NCI-H1048 (cell line): ENCODE measurements at places on chromosomes 5 and 9.

DNA sequence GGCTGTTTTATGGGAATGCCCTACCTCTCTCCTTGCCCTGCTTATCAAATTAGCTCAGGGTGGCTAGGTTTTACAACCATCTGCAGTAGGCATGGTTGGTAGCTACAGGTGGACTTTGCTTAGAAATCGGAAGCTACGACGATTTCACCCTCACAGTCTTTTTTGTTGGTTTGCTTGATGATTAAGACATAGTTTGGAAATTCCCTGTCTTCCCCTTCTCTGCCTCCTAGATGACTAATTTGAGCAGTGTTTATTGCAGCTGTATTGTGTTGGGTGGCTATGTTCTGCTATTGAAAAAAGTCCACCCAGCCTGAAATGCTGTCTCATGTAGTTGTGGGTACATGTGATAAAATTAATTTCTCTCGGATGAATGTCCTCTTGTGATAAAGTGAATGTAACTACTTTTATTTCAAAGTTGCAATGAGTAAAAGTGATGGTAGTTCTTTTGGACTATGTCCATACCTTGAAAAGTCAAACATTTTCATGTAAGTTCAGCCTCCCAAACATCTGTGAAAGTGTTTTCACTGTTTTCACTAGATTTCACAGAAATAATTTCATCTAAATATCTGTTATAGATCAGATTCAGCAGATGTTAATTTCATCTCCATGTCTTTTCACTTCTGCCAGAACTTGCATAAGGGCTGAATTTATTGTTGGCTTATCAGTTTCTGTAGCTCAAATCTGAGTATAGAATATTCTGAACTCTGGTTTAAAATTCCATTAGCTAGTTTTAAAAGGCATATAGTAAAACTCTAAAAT lies 37.3 kb upstream of the FYB1 start:
- DNase-seq: no peak

DNA sequence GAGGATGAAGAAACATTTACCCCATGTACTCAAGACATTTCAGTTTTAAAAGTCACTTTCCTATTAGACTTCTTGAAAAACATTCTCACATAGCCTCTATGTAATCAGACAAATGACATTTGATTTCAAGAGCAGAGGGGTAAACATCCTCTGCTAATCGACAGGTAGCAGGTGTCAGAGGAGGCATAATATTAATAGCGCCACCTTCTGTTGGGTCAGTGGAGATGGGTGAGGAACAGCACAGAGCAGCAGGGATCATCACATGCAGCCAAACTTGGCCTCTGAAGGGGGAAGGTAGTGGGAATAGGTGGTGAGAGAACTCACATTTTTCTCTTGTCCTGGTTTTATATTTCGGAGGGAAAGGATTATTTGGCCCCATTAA lies 3.3 kb upstream of the LSM11 start:
- no peak for DNase-seq

- DNase-seq: no peak
These were observed 166.8 kb downstream of the PAX5 start for GRCh38 chr9:36867241-36867640.

DNA sequence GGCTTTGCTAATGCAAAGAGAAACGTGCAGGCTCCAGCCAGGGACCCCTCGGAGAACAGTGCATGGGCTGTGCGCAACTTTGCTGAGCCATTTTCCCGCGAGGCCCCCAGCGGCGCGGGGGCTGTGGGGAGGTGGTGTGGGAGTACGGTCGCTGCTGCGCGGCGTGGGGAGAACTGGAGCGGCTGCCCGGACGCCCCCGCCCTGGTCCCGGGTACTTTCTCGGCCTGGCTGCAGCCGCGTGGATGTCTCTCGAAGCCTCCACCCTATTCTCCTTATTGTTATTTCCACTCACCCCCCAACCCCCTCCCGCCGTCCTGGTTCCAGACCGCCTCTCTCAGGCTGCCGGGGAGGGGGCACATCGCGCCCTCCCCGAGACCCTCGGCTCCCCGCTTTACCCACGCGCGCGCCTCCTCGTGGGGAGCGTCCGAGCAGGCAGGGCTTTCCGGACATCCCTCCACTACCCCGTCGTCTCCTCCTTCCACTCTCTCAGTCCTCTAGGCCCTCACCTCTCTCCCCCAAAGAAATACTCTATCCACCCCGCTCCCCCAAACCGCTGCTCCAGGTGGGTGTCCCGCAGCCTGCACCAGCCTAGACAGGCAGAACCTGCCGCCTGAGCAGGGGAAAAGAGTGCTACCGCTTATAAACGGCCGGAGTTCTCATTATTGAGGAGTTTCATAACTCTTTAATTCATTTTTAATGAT lies 68.6 kb upstream of the TBCA start:
- no peak for DNase-seq

DNA sequence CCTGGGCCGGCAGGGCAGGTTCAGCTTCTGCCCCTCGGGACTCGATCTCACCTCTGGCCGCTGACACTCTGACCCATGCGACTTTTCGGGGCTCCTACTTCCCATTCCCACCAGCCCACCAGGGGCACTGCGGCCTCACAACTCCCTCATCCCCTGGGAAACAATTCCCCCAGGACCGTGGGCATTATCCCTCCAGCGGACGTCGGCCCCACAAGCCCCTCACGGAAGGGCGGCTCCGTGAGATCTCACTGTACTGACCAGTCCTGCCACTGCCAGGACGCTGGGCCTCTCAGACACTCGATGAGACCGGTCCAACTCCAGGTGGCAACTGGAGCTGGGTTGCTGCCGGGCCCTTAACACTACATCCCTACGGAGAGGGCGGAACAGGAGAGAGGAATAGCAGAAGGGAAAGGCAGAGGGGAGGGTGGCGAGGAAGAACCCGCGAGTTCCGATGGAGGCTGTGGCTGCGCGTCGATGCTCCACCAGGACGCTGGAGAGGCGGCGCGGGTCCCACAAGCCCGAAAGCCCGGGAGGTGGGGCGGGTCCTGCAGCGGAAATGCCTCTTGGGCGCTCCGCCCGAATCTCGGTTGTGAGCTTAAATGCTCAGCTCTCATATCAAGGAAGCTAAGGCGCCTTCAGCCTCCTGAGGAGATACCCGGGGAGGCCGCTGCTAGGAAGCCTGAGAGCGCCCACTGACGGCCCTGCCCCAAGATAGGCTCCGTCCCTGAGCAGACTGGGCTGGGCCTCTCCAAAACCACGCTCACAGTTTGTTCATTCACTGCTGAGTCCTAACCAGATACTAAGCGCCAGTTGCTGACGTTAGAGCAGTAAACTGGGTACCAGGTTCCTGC lies 36.3 kb downstream of the VCP start:
- DNase-seq: no peak

- DNase-seq: no peak
These were observed 57.4 kb upstream of the ANGPTL2 start for GRCh38 chr9:127179633-127180441.

DNA sequence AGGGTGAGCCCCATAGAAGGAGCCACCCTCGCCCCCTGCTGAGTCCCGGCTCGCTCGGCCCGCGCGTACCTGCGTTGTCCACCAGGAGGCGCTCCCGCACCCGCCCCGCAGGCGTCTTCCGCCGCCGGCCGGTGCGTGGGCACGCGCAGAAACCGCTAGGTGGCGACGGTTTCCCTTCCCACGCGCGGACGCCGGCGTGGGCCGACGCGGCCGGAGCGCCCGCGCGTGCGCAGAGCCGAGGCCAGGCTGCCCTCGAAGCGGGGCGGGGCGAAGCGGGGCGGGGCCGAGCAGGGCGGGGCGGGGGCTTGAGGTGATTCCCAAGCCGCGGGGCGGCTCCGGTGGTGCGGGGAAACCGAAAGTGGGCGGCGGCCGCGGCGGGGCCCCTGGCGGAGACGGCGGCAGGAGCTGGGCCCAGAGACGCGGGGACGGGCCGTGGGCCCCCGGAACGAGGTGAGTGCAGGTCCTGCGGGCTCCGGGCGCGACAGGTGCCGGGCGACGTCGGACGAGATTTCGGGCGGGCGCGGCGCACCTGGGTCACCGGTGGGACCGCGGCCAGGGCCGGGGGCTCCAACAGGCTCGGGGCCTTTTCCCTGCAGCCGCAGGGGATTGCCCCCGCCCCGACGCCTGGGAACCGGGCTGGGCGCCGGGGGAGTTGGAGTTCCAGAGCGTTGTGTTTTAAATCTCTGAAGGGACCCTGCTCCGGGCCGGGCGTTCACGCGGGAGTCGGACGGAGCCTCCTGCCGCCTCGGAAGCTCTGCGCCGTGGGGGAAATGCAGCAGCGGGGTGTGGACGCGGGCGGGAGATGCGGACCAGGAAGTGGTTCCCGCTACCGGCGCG lies at the start of gene TDRD7:
TSS of gene TDRD7 (plus strand) at position 308 of the 837 bp plus-strand sequence. CDS start 16,370 bp downstream, outside the sequence.
- DNase-seq: peak; percentile 55

- no peak for DNase-seq
These were observed 79.1 kb downstream of the LHFPL2 start for GRCh38 chr5:78569441-78569840.

GRCh38 chr5:96651047-96651446 lies 11.1 kb upstream of the CAST start:
- no peak for DNase-seq

DNA sequence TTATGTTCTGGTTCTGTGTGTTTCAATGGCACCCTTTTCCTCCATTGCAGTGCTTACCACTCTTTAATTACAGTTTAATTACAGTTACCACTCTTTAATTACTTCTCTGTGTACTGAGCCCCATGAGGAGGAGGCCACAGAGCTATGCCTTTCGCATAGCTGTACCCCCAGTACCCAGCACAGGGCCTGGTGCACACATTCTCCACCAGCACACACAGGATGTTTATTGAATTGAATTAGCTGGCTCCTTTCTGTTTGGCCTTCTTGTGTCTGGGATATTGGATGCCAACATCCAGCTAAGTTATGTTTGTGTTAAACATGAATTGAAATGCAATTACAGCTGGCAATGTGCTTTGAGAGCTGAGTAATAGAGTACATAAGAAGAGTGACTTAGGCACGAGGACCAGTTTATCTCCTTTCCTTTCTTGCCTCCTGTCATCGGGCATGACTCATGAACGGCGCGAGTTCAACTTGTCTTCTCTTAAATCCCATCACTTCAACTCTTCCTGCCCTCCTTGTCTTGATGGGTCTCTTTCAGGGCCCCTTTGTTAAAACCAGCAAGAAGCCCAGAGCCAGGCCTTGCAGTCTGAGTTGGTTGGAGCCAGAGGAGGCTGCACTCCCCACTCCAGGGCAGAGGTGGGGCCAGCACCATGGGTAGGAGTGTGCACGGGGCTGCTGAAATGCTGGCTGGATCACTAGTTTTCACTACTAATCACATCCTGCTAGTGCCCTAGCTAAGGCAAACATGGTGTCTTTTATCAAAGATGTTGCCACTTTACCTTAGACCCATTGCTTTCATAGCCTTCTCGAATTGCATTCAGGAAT lies 37.4 kb downstream of the MVB12B start:
- DNase-seq: no peak

DNA sequence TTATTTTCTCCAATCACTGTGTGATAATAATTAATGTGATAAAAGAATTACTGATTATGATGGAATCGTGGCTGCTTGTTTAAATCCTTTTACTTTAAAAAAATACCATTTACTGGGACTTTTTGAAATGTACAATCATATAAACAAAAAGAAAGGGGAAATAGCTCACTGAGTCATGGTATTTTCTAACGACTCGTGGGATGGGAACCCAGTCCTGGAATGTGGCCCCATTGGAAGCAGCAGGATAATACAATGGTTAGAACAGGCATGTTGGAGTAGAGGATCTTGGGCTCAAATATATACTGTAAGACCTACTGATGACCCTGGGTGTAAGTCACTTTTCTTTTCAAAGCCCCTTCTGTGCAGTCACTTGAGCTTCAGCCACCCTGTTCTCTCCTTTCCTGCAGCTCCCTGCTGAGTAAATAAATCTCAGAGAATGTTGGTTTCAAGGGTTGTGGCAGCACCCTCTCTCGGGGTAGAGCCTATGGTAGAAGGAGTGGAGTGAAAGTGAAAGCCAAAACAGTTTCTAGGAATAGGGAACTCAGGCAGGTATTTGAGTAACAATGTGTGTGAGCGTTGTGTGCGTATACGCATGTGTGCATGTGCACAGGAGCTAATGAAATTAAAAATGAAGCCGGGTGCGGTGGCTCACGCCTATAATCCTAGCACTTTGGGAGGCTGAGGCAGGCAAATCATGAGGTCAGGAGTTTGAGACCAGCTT lies 40.8 kb upstream of the LARP1 start:
- DNase-seq: no peak

- no peak for DNase-seq
These were observed 23.9 kb upstream of the DMRT3 start for GRCh38 chr9:952546-952945.

DNA sequence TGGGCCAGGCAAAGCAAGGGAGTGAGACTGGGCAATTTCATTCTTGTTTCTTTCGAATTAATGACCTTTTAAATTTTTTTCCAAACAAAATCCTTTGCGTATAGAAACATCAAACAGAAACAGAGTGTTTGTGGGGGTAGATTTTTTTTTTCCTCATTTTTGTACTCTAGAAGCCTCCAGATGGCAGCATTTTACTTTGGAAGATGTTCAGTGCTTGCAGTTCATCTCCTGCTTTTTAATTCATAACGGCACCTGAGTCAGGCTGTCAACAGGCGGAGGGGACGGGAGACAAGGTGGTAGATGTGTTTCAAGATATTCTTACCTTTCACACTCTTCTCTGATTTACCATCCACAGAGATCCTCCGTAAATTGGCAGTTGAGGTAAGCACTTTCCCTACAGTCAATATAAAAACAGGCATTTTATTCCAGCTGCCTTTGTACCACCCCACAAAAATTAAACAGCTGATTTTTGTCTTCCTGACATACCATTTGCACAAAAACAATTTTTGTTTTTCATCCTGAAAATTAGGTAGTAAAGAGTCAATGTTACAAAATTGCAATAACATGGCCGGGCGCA lies 99.5 kb upstream of the FBXL17 start:
- no peak for DNase-seq

DNA sequence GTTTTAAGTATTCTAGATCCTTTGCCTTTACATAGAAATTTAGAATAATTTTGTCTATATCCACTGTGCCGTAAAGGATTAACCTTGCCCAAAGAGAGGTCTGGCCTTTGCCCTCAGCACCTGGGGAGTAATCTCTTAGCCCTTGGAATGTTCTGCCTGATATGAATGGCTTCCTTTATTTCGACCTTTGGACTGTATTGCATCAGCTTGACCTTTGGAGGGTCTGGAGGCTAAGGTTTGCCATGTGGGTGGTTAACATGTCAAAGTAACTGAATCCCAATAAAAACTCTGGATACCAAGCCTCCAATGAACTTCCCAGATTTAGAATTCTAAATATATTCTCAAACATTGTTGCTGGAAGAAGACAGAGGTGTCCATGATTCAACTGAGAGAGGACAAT lies 54.7 kb downstream of the NR2F1 start:
- DNase-seq: no peak

DNA sequence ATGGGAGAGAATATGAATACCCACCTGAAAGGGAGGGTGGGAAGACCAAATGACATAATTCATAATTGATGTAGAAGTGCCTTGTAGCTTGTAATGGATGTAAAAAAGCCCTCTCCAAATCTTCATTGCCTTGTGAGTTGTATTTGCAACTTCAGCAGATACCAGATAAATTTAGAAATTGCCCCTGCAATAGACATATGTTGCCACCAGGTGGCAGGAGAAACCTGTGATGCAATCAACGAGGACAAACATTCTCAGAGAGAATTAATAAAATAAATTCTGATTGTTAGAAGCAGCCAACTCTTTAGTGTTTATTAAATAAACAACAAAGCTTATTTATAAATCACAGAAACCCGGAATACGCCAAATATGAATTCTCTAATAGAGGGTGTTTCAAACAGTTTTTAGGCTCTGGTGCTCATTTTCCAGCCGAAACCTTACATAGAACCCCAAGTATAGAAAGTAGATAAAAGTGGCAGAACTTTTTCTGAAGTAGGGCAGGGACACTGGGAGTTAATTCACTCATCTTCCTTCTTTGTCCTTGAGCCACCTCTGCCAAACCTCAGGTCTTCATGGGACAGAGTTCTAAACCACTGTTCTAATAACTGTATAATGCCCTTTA lies 147.8 kb downstream of the TMEM38B start:
- DNase-seq: no peak

GRCh38 chr9:134365115-134365596 lies 38.9 kb downstream of the RXRA start:
- DNase-seq: no peak
